ENCODE measurements at places on chromosomes 6 and 20.
A peak's percentile ranks its signal among the peaks of the same experiment; 100 is the strongest.

- DNase-seq: no peak
These were observed 88.9 kb downstream of the GINS1 start for GRCh38 chr20:25496165-25496967.

GRCh38 chr6:1630771-1631217 lies 21.1 kb downstream of the FOXC1 start:
- no peak for DNase-seq

GRCh38 chr20:35150846-35151579 lies 3.9 kb upstream of the EDEM2 start:
- no peak for DNase-seq

DNA sequence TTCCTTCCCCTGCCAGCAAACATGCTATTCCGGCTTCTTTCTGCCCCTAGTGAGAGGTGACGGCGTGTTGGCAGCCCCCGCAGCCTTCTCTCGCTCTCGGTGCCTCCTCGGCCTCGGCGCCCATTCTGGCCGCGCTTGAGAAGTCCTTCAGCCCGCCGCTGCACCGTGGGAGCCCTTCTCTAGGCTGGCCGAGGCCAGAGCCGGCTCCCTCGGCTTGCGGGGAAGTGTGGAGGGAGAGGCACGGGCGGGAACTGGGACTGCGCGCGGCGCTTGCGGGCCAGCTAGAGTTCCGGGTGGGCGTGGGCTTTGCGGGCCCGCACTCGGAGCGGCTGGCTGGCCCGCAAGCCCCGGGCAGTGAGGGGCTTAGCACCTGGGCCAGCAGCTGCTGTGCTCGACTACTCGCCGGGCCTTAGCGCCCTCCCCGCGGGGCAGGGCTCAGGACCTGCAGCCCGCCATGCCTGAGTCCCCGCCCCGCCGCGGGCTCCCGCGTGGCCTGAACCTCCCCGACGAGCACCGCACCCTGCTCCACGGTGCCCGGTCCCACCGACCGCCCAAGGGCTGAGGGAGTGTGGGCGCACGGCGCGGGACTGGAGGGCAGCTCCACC lies 20.0 kb upstream of the PXDC1 start:
- no peak for DNase-seq

DNA sequence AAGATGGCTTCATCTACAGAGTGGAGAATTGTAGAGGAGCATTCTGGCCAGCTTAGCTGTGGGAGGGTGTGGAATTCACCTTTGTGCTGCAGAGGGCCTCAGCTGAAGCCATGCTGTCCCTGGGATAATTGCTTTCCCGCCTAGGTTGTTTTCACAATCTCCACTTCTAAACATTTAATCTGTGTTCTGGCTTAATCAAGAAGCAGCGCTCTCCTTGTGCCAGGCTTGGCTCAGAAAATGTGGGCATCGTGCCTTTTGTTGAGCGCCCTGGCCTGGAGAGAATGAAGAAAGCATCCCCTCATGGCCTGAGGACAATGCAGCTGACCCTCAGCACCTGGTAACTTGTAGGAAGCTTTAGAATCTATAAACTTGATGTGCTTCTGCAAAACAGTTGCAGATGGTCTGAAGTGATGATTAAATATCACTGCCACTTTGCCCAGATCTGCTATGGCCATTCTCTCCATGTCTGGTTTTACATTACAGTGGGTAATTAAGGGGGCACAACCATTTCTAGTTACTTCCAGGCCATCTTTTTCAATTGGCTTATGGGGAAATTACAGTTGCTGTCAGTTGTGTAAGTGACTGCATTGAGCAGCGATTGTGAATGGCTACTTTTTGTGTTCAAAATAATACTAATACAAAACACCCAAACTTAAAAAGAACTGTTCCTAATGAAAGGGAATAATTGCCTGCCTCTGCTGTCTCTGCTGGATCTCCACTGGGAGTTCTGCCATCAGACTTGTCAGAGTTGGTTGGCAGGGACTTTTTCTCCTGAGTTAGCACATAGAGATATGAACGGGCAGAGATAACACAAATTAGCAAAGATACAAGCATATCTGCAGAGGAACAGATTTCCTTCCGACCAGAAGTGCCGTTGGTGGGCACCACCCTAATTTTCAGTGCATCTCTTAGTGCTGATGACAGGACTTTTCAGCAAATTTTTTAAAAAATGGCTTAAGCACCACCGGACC lies 18.4 kb downstream of the CTNNBL1 start:
- DNase-seq: no peak

DNA sequence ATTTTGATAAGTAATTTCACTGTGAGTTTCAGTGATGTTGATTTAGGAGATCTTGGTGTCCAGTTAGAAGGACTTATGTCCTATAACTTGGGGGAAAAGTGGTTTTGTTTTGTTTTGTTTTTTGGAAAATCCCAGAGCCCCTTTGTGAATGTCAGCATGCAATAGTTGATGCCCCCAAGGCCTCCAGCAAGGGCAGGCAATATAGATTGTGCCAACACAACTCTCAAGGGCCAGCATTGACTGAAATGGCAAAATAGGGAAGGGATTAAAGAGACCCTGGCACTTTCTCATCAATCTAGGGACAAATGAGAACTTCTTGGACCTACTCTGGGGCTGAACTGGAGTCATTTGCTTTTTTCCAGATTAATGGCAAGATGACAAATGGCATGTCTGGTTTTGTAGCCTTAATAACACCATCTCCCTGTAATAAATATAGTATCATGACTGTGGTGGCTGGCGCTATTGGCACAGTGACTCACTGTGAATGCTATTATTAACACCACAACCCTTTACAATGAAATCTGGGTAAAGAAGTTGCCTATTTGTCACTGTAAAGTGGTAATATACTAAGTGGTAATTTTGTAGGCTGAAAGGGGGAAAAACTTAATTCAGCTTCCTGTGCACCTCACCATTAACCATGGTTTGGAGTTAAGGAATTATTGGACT lies 51.8 kb downstream of the ABRACL start:
- no peak for DNase-seq

DNA sequence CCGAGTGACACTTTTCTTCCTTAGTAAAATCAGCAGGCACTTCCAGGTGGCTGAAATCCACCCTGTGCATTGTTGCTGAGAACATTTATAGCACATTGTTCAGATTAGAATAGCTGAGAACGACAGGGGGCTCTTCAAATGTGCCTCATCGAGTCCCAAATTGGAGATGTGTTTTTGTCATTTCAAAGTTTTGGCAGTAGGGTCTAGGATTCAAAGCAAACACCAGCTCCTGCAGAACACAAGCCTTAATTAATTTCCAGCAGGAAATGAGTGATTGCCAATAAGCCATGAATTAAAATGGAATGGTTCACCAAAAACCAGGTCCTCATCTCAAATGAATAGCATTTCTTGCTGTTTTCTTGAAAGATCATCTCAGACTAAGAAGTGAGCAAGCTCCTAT lies 171.6 kb downstream of the PLCB1 start:
- DNase-seq: no peak

- no peak for DNase-seq
These were observed 939.0 kb downstream of the TBC1D32 start for GRCh38 chr6:120395330-120395729.

DNA sequence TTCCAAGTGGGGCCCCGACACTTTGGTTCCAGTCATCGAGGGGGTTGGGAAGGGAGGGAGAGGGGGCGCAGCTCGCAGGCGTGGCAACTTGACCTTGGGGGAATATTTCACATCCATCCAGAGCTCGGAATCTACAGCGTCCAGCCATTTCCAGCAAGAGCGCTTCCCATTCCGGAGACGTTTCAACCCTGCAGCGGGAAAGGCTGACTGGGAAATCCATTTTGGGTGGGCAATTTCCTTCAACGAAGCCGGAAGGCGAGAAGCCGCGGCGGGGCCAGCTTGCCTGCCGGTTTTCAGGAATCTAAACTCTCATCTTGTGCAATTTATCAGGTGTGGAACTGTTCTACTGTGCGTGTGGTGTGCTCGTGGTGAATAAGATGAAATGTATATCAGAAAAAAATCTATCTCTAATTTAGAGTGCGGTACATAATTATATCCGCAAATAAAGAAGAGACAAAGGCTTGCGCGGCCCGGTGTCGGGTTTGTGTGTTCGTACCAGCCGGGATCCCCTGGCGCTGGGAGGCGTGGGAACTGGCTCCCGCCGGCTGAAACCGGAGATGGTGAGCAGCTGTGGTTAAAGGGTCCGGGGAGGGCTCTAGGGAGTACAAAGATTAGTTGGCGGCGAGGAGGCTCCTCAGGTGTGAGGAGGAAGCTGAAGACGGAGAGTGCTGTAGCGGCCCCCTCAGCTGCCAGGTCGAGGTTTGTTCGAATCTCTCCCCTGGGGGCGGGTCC lies 4.8 kb downstream of the SLC32A1 start:
- peak; percentile 34 for DNase-seq

DNA sequence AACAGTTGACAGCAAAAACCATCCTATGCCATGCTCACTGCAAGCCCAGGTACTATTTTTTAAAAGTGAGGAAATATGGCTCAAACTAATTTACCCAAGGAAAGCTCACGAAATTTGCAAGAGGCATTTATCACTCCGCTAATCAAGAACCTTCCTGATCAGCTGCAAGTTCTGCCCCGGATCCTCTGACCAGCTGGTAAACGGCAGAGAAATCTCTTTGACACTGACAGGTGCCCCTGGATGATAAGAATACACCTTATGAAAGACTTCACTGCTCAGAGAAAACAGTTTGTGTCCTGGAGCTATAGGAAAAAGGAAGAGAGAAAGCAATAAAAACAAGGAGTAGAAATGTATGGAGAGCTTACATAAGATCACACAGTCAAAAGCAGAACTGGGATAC lies 6.4 kb downstream of the CNKSR3 start:
- DNase-seq: no peak

DNA sequence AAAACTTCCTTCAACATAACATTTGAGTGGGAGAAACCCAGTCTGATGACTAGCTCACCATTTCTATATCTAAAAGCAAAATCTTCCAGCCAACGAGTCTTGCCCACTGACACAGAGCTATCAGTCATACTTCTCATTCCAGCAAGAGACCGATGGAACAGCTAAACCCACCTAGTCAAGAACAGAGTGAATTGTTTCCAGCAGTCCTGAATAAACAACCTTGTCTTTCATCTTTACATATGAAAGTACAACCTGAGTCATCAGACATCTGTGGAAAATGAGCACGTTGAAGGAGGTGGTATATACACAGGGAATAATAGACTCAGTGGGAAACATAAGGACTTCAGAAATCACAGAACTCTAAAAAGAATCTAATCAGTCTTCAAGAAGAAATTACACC lies 23.8 kb downstream of the NRSN1 start:
- DNase-seq: no peak

- peak; percentile 41 for DNase-seq
These were observed 103.5 kb downstream of the LAMP5 start for GRCh38 chr20:9617940-9618339.

GRCh38 chr20:8219403-8219802 lies 87.3 kb downstream of the PLCB1 start:
- DNase-seq: no peak

- DNase-seq: no peak
These were observed 29.5 kb downstream of the RIOK1 start for GRCh38 chr6:7419065-7419464.

DNA sequence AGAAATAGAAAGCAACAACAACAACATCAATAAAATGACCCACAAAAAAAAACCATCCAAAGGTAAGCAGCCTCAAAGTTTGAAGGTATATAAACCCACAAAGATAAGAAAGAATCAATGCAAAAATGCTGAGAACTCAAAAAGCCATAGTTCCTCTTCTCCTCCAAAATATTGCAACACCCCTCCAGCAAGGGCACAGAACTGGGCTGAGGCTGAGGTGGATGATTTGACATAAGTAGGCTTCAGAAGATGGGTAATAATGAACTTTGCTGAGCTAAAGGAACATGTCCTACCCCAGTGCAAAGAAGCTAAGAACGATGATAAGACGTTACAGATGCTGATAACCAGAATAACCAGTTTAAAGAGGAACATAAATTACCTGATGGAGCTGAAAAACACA lies 188.8 kb upstream of the BTBD3 start:
- no peak for DNase-seq

- DNase-seq: no peak
These were observed 315.6 kb upstream of the QKI start for GRCh38 chr6:163098827-163099479.

GRCh38 chr20:9353180-9353915 lies 161.0 kb upstream of the LAMP5 start:
- DNase-seq: no peak

DNA sequence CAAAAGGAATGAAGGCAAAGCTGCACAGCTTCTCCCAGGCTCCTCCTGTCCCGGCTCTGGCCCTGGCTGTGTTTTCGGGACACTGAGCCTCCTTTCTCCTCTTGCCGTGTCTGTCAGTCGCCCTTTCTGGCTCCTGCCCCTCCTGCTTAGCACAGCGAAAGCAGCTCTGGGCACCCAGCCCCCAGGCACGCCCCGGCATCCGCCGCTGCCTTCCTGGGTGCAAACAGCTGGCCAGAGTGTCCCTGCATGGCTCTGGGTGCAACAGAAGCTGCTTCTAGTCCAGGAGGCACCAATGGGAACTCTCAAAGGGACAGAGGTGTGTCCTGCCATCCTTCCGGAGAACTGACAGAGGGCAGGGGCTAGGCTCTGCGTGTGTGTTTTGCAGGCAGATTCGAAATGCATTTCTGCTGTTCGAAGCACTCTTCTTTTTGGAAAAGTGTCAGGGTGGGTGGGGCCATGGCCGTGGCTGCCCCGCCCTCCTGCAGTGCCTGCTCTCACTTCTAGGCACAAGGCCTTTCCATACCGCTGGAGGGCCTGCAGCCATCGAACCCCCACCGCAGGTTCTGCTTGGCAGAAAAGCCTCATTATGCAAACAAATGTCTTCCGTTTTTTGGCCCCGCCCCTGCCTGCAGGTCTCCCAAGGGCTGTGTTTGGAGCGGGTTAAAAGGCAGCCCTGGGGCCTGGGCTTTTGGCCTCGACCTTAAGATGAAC lies 15.5 kb downstream of the COL9A3 start:
- no peak for DNase-seq

DNA sequence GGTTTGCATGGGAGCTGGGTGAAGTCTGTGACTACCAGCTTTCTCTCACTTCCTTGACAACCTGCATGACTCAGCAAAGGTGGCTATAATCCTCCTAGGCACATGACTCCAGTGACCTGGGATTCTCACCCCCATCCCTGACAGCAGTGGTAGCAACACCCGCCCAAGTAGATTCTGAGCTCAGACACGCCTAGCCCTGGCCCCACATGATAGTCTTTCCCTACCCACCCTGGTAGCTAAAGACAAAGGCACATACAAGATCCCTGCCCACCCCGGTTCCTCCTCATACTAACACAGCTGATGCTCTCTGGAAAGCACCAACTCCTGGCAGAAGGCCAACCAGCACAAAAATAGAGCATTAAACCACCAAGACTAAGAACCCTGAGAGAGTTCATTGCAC lies 25.9 kb upstream of the CRISP1 start:
- no peak for DNase-seq

DNA sequence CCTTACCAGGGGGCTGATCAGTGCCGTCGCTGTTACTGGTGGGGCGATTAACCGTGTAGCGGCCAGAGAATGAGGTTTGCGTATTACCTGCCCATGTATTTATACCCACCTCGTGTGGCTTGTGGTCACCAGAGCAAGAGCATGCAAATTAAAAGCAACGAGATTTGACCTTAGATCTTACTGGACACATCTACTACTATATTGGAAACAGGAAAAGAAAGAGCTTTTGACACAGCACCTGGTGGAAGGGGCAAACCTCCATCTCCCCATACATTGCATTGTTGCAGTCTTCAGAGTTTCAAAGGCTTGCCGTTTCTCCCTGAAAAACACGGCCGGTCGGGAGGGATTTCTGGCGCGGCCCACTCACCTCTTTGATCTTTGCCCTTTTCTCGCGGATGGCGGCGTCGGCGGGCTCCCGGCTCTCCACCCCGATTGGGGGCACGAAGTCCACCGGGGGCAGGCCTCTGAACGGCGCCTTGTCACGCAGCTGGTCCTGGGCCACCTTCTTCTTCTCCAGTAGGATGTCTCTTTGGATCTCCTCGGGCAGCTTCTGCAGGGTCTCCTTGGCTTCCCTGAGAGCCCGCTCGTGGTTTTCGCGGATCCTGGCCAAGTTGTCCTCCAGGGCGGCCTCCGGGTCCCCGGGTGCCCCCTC lies 1.3 kb downstream of the MAN1A1 start:
- DNase-seq: peak; percentile 20

Data from endothelial cell (in vitro differentiated cells).